DND-41 (cell line): ENCODE measurements at places on chromosomes 16 and 17.

DNA sequence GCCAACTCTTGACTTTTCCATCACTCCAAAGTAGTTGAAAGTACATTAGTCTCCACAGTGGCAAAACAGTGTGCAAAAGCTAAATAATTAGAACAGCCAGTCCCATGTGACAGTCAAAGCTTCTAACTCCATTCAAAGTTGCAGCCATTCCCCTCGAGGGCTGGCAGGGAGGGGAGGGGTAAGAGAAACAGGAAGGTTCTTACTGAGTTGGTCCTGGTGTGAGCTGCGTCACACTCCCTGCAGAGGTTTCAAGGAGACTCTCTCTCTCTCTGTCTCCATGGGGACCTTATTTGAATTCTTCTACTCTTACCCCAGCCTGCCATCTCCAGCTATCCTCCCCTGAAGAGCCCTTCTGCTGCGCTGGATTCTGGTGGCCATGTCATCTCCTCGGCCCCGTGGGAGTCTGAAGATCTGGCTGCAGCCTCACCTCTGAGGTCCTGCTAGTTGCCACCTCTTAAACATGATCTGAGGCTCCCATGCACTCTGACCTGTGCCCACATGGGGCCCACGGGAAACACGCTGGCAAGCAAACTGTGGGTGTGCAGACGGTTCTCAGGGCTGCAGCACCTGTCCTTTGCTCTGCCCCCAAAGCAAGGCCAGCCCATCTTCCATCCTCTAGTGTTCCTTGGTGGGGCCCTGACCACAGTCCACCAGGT is 23.3 kb upstream of the STH start:
- H3K27me3 ChIP-seq, result peaks cover 3% of the 10 kb centered on the region
- no peak for DNase-seq
- H3K36me3 ChIP-seq, result no peaks in the 10 kb centered on the region
- H3K4me1 ChIP-seq, result no peaks in the 10 kb centered on the region

DNA sequence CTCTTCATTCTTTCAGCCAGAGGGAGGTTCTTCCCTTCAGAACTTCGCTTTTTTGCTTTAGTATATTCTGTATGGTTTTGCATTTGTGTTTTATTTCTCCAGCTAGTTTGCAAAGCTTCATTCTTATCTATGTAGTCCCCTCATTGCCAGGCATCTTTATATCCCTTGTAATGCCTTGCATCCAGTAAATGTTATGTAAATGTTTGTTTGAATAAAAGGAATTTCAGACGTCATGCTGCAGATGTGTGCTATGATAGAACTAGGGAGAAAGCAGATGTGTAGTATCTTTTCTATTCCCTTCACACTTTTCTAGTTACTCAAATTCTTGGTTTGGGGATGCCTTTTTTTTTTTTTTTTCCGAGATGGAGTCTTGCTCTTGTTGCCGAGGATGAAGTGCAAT is 62.6 kb upstream of the RASL10B start:
- H3K4me3 ChIP-seq, result no peak overlapping the region
- H3K4me1 ChIP-seq, result no peaks in the 10 kb centered on the region
- H3K27ac ChIP-seq, result no peak overlapping the region
- no peaks in the 10 kb centered on the region for H3K27me3 ChIP-seq

- peak overlapping the region; percentile 26; the same call in 1 of the 2 replicates for H3K4me3 ChIP-seq
- DNase-seq, result no peak
- peaks cover 53% of the 10 kb centered on the region for H3K4me1 ChIP-seq
- H3K36me3 ChIP-seq, result peaks cover 37% of the 10 kb centered on the region
Measured at GRCh38 chr17:38705523-38705802, 390 bp downstream of the MLLT6 start.

DNA sequence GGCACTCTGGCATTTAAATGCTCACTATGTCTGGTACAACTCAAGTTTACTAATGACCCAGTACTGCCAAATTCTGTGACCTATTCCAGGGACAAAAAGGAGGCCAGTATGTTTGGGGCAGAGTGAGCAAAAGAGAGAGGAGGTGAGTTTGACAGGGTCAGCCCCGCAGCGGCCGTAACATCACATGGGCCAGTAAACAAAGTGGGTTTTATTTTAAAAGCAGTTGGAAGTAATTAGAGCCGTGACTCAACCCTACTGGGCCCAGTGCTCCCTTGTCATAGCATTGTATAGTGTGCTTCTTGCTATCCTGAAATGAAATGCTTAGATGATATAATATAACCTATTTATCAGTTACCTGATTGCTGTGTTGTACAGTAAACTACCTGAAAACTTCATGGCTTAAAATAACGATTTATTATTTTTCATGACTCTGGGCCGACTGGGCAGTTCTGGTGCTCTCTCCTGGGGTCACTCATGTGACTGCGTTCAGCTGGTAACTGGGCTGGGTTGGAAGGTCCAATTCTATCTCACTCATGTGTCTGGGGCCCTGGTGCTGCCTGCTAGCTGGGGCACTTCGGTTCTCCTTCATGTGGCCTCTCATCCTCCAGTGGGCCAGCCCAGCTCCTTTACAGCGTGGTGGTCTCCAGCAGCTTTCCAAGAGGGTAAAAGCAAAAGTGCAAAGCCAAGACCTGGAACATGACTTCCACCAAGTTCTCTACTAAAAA is 27.4 kb downstream of the IQCK start:
- no peak overlapping the region for H3K27ac ChIP-seq
- no peak for DNase-seq

- DNase-seq, result no peak
- no peak overlapping the region for H3K4me3 ChIP-seq
- H3K36me3 ChIP-seq, result peaks cover 91% of the 10 kb centered on the region
- no peaks in the 10 kb centered on the region for H3K4me1 ChIP-seq
Measured at GRCh38 chr17:75695830-75696271, 25.4 kb upstream of the ITGB4 start.

- H3K27me3 ChIP-seq, result no peaks in the 10 kb centered on the region
- H3K27ac ChIP-seq, result no peak overlapping the region
- no peaks in the 10 kb centered on the region for H3K4me1 ChIP-seq
- no peak overlapping the region for H3K4me3 ChIP-seq
- DNase-seq, result no peak
- peaks cover 74% of the 10 kb centered on the region for H3K36me3 ChIP-seq
Measured at GRCh38 chr17:4188076-4188475, 45.1 kb downstream of the CYB5D2 start.

GRCh38 chr17:62093188-62094155 is 28.4 kb upstream of the MED13 start:
- no peaks in the 10 kb centered on the region for H3K4me1 ChIP-seq
- no peak overlapping the region for H3K4me3 ChIP-seq
- no peak for DNase-seq
- no peaks in the 10 kb centered on the region for H3K27me3 ChIP-seq
- H3K27ac ChIP-seq, result no peak overlapping the region

DNA sequence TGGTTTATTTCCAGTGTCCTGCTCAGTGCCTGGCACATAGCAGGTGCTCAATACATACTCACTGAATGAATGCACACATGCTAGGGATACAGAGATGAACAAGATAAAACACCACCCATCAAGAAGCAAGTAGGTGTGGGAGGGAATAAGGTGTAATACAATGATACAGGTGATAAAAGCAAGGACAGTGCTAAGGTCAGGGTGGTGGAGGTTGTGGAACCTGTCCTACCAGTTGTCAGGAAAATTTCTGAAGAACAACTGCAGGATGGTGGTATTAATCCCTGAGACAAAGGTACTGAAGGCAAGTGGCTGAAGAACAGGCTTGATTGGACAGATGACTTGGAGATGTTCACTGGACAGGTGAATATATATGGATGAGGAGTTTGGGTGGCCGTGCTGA is 1.8 kb downstream of the KNOP1 start:
- no peaks in the 10 kb centered on the region for H3K27me3 ChIP-seq
- peaks cover 46% of the 10 kb centered on the region for H3K36me3 ChIP-seq
- H3K4me3 ChIP-seq, result peak overlapping the region; percentile 81; the same call in 1 of the 2 replicates

- H3K27ac ChIP-seq, result no peak overlapping the region
- peaks cover 18% of the 10 kb centered on the region for H3K36me3 ChIP-seq
- peaks cover 3% of the 10 kb centered on the region; the same call in 1 of the 2 replicates for H3K4me1 ChIP-seq
Measured at GRCh38 chr16:34648-34987, 18.8 kb downstream of the POLR3K start.

- no peak overlapping the region for H3K4me3 ChIP-seq
- H3K27me3 ChIP-seq, result no peaks in the 10 kb centered on the region
- no peak for DNase-seq
- no peak overlapping the region for H3K27ac ChIP-seq
- no peaks in the 10 kb centered on the region for H3K36me3 ChIP-seq
Measured at GRCh38 chr16:6204945-6205344, 1107.3 kb upstream of the EEF2KMT start.

DNA sequence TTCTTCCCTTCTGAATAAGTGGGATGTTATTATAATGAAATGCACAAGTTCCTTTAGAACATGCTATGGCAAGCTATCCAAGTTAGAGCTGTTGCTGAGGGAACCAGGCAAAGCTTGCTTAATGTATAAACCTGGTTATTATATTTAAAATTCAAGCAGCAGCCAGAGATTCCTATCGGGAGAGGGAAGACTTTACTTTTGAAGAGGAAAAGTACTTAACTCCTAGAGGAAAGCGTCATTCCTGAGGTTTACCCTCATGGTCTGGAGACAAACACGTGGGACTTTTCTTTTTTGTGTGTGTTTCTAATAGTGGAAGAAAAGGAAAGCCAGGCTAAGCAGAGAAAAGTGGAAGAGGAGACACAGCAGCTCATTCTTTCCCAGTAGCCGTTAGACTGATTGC is 39.9 kb upstream of the MYH10 start:
- peaks cover 6% of the 10 kb centered on the region for H3K27me3 ChIP-seq
- H3K27ac ChIP-seq, result no peak overlapping the region
- H3K4me3 ChIP-seq, result no peak overlapping the region
- DNase-seq, result no peak
- no peaks in the 10 kb centered on the region for H3K4me1 ChIP-seq

DNA sequence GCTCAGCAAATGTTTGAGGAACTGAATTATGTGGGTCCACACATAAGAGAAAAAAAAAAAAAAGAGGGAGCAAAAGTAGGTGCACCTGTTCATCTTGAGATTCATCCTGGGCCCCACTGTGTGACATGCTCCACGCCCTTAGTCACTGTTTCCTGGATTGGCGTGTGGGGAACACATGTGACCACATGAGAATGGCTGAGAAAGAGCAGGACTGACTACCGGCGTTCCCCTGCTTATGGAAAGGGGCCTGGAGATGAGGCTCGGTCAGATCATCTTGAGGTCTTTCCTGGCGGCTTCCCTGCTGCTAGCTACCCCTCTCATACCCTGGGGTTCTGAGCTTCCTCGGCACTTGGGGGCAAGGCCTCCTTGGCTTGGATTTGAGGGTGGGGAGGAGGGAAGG is 3.9 kb downstream of the DEXI start:
- no peaks in the 10 kb centered on the region for H3K27me3 ChIP-seq
- no peak overlapping the region for H3K4me3 ChIP-seq
- H3K4me1 ChIP-seq, result peaks cover 64% of the 10 kb centered on the region
- DNase-seq, result no peak
- H3K27ac ChIP-seq, result no peak overlapping the region

GRCh38 chr16:3478242-3478925 is 16.9 kb downstream of the C16orf90 start:
- no peaks in the 10 kb centered on the region for H3K27me3 ChIP-seq
- peaks cover 56% of the 10 kb centered on the region for H3K36me3 ChIP-seq
- no peak overlapping the region for H3K4me3 ChIP-seq
- DNase-seq, result no peak
- no peaks in the 10 kb centered on the region for H3K4me1 ChIP-seq

DNA sequence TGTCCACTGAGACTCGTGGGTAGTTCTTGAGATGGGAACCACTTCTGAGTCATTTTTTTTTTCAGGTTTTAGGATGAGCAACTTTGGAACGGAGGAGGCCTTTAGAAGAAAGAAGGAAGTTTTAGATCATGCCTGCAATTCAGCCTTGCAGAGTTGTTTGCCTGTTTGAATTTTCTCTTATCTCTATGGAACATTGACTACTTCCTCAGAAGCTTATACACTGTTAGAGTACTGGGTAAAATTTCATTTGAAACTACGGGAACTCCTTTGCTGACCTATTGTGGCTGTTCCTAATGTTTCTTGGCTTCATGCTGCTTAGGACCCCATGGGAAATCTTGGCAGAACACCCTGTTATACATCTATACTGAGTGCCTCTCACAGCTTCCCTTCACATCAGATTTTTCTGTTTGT is 70.8 kb downstream of the MAP2K6 start:
- H3K27ac ChIP-seq, result no peak overlapping the region
- H3K4me1 ChIP-seq, result no peaks in the 10 kb centered on the region
- H3K27me3 ChIP-seq, result no peaks in the 10 kb centered on the region
- H3K4me3 ChIP-seq, result no peak overlapping the region
- H3K36me3 ChIP-seq, result no peaks in the 10 kb centered on the region
- DNase-seq, result no peak

DNA sequence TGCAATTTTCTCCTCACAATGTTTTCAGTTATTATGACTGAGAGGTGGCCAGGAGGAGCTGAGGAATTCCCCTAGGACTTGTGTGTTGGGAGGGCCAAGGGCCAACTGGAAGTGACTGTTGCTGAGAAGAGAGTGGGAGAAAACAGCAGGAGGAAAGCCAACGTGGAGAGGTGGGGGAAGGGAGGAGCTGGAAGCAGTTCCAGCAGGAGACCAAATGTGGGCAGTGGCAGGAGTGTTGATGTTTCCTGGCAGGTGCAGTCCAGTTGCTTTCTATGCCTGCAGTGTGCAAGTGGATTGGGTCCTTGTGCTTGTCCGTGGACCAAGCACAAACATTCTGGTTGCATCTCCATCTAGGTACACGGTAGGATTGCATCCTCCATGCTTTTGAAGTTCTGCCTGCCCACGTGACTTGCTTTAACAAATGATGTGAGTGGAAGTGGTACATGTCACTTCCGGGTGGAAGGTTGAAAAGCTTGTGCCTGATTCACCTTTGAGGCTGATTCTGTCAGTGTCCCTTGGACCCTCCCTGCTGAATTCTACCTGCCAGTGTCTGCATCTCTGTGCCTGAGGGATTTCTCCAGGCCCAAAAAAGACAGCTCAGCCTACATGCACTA is 54.7 kb upstream of the CRHR1 start:
- no peak overlapping the region for H3K27ac ChIP-seq
- H3K36me3 ChIP-seq, result no peaks in the 10 kb centered on the region
- H3K4me3 ChIP-seq, result no peak overlapping the region
- no peak for DNase-seq

- no peak overlapping the region for H3K27ac ChIP-seq
- no peak overlapping the region for H3K4me3 ChIP-seq
- H3K27me3 ChIP-seq, result peaks cover 3% of the 10 kb centered on the region
- DNase-seq, result no peak
Measured at GRCh38 chr16:77596261-77596660, 126.1 kb upstream of the NUDT7 start.

GRCh38 chr16:51624080-51624775 is 473.2 kb upstream of the SALL1 start:
- H3K27ac ChIP-seq, result no peak overlapping the region
- no peaks in the 10 kb centered on the region for H3K4me1 ChIP-seq
- no peaks in the 10 kb centered on the region for H3K36me3 ChIP-seq
- no peak for DNase-seq
- no peak overlapping the region for H3K4me3 ChIP-seq

- H3K27ac ChIP-seq, result no peak overlapping the region
- no peaks in the 10 kb centered on the region for H3K4me1 ChIP-seq
- peaks cover 8% of the 10 kb centered on the region for H3K27me3 ChIP-seq
- no peak overlapping the region for H3K4me3 ChIP-seq
- no peaks in the 10 kb centered on the region for H3K36me3 ChIP-seq
- DNase-seq, result no peak
Measured at GRCh38 chr17:8668176-8668740, 37.7 kb upstream of the MYH10 start.

GRCh38 chr17:40542558-40543411 is 22.5 kb downstream of the CCR7 start:
- H3K36me3 ChIP-seq, result no peaks in the 10 kb centered on the region
- DNase-seq, result no peak
- H3K4me3 ChIP-seq, result no peak overlapping the region
- H3K4me1 ChIP-seq, result peaks cover 87% of the 10 kb centered on the region
